Activated CD4-positive, alpha-beta memory T cell treated with anti-CD3 and anti-CD28 coated beads for 36 hours (primary cell): ENCODE measurements at places on chromosomes 5 and 9. TPM values are rescaled to one million over a fixed set of nuclear protein-coding genes. Genes with fewer than 3 reads are reported as not detected.

Gene LECT2
- not detected for total RNA-seq

Gene SLC36A3
- total RNA-seq = not detected

Gene ARL14EPL
- not detected for total RNA-seq

Gene IL4
- 6.4 TPM for total RNA-seq

Gene TERT
- 7.3 TPM for total RNA-seq
